ENCODE measurements at places on chromosomes 5 and 9. TPM values are rescaled to one million over a fixed set of nuclear protein-coding genes. Genes with fewer than 3 reads are reported as not detected.

GRCh38 chr5:120706877-120707276, 242.8 kb downstream of the PRR16 start:
- DNase-seq, result no peak

SLC34A3 gene
- not detected for total RNA-seq

DNA sequence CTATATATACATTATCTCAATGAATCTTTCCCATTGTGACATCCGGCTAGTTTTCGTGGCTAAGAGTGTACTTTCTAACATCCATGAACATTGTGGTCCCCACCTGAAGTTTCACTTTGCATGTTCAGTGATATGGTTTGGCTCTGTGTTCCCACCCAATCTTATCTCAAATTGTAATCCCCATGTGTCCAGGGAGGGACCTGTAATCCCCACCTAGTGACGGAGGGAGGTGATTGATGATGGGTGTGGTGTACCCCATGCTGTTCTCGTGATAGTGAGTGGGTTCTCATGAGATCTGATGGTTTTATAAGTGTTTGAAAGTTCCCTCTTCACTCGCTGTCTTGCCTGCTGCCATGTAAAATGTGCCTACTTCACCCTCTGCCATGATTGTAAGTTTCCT, 28.1 kb downstream of the MRPL22 start:
- DNase-seq, result no peak

- no peak for DNase-seq
These were observed 40.8 kb upstream of the FAT2 start for GRCh38 chr5:151631941-151632340.

GRCh38 chr9:136075881-136076678, 19.0 kb downstream of the NACC2 start:
- peak; percentile 78 for DNase-seq

SPINK5 gene
- 1.1 TPM for total RNA-seq

C5orf22 gene
- 19.4 TPM for total RNA-seq

- DNase-seq, result no peak
These were observed 2.9 kb downstream of the FREM1 start for GRCh38 chr9:14907360-14907685.

GRCh38 chr5:157518963-157519362, 56.6 kb downstream of the ADAM19 start:
- no peak for DNase-seq

GRCh38 chr5:158165647-158166046, 306.7 kb upstream of the CLINT1 start:
- no peak for DNase-seq

Data from Right ventricle myocardium inferior (tissue), 1 donor.